ENCODE measurements at places on chromosomes 16 and 17. TPM values are rescaled to one million over a fixed set of nuclear protein-coding genes. Genes with fewer than 3 reads are reported as not detected.

ALKBH5 gene
- 177 TPM for total RNA-seq

EVI2A gene
- total RNA-seq = 1.4 TPM

DHRS11 gene
- 4.9 TPM for total RNA-seq

PHKB gene
- total RNA-seq = 85.5 TPM

FZD2 gene
- total RNA-seq = 27.6 TPM

NPIPB13 gene
- total RNA-seq = 0.73 TPM

CAPN15 gene
- total RNA-seq = 28.5 TPM

MFAP4 gene
- total RNA-seq = 39.1 TPM

CEP112 gene
- total RNA-seq = 4.8 TPM

ATP2C2 gene
- not detected for total RNA-seq

CIITA gene
- total RNA-seq = 1.1 TPM

MYH1 gene
- not detected for total RNA-seq

ARMC5 gene
- 6.6 TPM for total RNA-seq

CTU2 gene
- 17.8 TPM for total RNA-seq

CLEC10A gene
- not detected for total RNA-seq

RAB26 gene
- 1.2 TPM for total RNA-seq

KRTAP1-5 gene
- 1.6 TPM for total RNA-seq

CCDC144A gene
- 8.8 TPM for total RNA-seq

TPSAB1 gene
- not detected for total RNA-seq

ATAD5 gene
- total RNA-seq = 0.79 TPM

PPP1R27 gene
- total RNA-seq = not detected

BPTF gene
- 41.4 TPM for total RNA-seq

ASGR1 gene
- total RNA-seq = 0.26 TPM

CACNG1 gene
- not detected for total RNA-seq

SLC26A11 gene
- total RNA-seq = 12.4 TPM

MAZ gene
- total RNA-seq = 166 TPM

PRSS8 gene
- total RNA-seq = not detected

KRT28 gene
- total RNA-seq = not detected

SBK1 gene
- total RNA-seq = 0.03 TPM

RHBDL1 gene
- total RNA-seq = 2.7 TPM
